T follicular helper cell (primary cell): ENCODE measurements at places on chromosomes 2 and 18.

DNA sequence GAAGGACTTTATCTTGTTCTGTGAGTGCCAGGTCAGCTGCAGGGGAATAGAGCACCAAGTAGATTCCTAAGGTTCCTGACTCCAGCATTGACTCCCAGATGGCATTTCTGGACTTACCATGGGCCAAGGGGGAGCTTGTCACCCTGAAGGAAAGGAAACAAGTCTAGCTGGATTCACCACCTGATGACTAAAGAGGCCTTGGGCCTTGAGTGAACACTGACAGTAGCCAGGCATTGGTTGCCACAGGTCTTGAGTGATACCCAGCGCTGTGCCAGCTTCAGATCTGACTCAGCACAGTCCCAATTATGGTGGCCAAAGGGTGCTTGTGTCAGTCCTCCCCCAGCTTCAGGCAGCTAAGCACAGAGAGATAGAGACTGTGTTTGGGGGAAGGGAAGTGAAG is 40.1 kb upstream of the CAPN13 start:
- no peak for DNase-seq

DNA sequence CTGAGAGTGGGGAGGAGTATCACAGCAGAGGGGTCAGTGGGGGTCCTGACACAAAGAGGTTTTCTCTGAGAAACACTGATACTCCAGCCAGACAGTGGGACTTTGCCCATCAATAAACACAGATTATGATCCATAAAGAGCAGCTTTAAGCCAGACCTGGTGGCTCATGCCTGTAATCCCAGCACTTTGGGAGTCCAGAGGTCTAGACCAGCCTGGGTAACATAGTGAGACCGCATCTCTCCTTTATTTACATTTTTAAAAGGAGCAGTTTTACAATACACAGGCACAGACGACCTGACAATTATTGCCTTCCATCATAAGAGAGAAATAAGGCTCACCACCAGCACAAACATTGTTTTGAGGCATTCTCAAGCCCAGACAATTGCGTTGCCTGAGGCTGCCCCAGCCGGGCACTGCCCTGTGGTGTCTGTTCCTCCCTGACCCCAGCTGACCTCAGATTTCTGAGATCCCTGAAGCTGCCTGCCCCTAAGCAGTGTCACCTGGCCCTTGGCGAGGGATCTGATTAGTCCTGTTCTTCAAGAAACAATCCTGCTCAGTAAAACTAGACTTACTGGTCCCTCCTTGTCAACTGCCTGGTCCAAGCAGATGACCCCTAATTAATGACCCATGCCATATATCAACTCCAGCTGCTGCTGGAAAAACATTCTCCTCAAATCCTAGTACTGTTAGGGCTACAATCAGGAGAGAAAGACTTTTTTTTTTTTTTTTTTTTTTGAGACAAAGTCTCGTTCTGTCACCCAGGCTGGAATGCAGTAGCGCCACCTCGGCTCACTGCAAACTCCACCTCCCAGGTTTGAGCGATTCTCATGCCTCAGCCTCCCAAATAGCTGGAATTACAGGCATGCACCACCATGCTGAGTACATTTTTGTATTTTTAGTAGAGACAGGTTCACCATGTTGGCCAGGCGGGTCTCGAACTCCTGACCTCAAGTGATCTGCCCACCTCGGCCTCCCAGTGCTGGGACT is 59.4 kb upstream of the SOS1 start:
- no peak for DNase-seq

DNA sequence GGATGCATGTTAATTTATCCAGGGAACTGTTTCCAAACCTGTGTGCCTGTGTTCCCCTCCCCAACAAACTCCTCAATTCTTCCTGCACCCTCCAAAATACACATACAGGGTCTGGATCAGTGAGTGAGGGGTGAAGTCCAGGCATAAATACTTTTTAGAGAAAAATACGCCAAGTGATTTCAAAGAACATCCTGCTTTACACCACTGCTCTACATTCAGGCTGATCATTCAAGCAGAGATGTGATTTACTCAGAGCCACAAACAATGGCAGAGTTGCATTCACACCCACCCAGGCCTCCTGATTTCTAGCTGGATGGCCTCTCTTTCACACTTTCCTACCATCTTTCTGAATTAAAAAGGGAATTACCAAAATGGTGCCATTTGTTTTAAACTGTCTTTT is 289.5 kb upstream of the SLC14A2 start:
- DNase-seq, result no peak

DNA sequence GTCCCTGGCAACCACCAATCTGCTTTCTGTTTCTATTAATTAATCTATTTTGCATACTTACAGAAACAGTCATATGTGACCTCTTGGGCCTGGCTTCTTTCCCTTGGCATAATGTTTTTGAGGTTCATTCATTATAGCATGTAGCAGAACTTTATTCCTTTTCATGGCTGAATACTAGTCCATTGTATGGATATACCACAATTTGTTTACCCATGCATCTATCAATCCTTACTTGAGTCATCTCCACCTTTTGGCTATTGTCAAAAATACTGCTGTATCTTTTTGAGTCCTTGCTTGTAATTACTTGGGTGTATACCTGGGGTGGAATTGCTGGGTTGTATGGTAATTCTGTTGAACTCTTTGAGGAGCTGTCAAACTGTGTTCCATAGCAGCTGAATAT is 126.8 kb downstream of the CTIF start:
- no peak for DNase-seq

DNA sequence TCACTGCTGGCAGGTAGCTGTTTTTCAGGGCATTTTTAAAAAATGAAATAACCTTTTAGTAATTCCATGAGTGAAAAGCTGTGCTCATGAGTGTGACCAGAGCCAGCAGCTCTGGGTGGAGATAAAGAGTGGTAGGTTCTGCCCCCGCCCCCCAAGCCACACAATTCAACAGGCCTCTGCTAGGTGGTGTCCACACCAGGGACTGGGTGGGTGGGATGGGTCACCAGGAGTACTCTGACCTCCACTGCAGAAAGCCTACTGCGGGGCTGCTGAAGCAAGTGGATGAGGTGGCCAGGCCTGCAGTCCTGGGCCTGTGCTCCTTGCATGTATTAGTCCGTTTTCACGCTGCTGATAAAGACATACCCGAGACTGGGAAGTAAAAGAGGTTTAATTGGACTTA is 15.3 kb downstream of the PARD6G start:
- no peak for DNase-seq

- DNase-seq, result no peak
Measured at GRCh38 chr2:58669998-58670397, 428.9 kb upstream of the FANCL start.

DNA sequence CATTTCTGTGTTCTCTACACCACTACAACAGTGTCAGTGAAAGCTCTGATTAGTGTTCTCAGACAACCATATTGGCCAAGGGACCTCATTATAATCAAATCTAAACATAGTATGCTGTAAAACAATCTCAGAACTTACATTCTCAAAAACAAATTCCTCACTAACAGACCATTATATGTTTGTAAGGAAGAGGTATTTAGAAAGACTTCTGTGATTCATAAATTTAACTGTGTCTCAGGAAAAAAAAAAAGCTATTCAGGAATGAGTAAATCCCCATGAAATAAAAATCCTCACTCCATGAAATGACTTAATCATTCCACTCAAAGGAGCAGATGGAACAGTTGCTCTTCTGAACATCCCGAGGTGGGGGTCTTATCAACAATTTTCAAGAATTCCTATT is 413.0 kb downstream of the CDH2 start:
- DNase-seq, result no peak

DNA sequence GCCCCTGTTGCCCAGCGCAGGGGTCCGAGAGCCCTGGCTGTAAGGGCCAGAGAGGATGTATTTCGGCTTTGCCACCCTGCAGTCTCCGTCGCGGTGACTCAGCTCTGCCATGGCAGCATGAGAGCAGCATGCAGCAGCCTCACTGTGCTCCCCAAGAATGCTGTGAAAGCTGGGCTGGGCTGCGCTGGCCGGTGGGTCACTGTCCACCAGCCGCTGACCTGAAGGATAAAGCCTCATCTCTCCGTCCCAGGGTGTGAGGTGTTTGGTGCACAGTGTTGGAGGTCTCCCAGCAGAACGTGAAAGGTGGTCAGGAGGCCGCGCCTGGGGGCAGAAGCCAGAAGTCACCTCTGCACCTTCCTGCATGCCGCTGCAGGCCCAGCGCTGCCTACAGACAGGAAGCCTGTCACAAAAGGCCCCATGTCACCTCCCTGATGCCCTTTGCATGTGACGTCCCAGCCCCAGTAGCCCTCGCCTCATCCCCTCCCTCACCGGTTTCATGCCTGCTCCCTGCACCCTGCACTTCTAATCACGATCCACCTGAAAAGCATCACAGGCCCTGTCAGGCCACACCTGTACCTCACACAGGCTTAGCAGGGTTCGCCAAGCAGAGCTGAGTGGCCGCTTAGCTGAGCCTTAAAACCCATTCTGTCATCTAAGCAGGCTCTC is 342.1 kb downstream of the EIPR1 start:
- no peak for DNase-seq

DNA sequence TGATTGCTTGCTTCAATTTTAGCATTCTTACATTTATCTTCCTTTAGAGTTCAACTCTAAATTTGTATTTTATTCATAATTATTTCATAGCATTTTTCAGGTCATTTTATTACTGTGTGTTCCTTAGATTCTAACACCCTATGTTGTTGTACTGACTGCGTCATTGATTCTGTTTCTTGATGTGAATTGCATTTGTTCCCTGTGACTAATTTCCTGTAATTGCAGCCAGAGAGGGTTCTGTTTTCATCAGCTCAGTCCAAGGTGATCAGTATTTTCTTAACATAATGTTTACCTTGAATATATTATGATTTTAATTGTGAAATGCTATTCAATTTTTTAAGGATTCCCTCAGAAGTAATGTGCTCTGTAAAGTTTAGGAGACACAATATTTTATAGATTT is 970.2 kb upstream of the PIK3C3 start:
- no peak for DNase-seq

GRCh38 chr2:238777369-238778067 is 70.4 kb upstream of the TWIST2 start:
- DNase-seq, result no peak

GRCh38 chr2:37784759-37785149 is 113.3 kb upstream of the CDC42EP3 start:
- no peak for DNase-seq

DNA sequence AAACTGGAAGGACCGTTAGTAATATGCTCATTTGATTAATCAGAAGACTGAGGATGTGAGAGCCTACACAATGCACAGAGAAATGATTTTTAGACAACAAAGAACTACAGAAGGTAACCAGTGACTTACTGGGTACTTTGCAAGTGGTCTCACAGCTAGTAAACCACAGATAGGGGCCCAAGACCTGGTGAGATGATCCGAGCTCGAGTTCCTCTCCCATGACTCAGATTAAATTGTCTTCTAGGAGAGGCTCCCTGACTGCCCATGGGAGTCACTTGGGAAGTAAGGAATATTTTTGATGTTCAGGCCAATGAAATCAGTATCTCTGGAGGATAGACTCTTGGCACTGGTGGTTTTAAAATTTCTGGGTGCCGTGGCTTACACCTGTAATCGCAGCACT is 220.2 kb downstream of the CLIP4 start:
- DNase-seq, result no peak

GRCh38 chr2:99971326-99971900 is 171.0 kb downstream of the AFF3 start:
- DNase-seq, result no peak

DNA sequence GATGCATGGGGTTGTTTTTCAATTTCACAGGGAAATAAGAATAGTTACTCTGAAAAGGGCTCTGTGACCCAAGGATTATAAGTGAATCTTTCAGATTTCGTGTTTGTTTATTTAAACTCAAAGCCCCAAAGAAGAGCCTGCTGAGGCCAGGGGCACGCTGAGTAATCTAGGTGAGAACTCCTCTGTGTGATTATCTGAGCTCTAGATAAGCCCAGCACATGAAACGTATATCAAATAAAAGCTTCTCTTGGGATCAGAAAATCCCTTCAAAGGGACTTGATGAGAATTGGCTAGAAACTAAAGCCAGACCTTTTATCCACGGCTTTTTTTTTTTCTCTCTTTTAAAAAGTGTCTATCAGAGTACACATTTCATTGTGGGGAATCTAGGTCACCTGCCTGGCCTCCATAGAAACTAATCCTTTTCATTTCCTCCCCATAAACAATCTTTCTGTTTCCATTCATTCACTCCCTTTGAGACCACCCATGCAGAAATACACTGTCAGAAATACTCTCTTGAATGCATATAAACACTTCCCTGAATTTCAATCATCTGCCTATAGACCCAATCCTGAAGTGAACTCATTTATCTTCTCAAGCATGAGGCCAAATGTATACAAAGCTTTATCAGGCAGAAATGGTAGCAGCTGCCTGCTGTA is 137.4 kb downstream of the RIT2 start:
- DNase-seq, result no peak

DNA sequence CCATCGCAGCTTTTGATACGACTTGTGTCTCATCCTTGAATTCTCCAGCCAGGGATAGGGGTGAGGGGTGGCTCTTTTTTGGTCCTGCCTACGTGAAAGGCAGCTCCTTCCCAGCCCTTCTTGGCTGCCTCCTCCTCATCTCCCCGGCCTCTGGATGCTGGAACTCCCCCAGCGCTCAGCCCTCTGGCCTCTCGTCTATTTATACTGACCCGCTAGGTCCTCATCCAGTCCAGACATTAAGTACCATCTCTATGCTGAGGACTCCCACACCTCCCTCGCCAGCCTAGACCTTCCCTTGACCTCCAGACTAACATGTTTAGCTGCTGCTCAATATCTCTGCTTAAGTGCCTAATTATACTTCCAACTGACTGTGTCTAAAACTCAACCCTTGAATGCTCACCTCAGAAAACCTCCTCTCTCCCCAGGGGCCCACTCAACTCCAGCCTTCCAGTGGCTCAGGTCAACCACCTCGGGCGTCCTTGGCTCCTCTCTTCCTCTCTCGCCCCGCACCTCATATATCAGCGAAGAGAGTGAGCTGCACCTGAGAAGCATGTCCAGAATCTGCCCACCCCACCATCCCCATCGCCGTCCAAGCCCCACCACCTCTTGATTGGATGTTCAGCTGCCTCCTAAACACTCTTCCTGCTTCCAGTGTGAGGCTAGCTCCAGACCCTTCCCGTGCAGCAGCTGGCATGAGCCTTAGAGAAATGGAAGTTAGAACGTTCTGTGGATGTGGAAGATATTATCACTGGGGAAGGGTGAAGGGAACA is 34.8 kb downstream of the TOGARAM2 start:
- no peak for DNase-seq

DNA sequence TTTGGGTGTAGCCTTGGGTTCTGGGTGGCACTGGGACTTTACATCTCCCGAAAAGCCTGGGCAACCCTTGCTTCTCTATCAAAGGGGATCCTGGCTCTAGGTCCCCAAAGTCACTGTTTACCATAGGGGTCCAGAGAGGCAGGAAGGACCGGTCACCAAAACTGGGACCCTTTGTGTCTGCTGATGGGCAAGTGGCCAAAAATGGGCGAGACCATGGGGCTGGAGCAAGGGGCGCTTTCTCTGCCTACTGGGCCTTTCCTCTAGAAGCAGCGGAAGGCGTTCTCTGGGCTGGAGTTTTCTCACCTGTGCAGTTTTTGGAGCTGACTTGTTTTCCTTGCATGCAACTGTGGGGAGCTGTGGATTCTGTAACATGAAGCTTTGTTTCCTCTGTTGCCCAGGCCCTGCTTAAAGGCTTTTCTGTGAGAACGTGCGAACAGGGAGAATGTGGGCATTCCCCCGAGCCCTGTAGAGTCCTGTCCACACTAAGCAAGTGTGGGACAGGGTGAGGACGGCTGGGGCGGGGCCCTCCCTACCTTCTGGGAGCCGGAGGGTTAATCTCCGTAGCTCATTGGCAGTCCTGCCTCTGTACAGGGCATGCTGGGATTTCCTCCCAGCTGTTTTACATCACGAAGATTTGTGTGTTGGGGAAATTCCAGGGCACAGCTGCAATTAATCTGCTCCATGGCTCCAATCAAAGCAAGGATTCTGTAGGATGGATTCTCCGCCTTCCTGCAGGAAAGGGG is 50.2 kb downstream of the TGOLN2 start:
- DNase-seq, result no peak

GRCh38 chr2:129797489-129798300 is 181.8 kb upstream of the RAB6C start:
- DNase-seq, result no peak
